H9 (cell line): ENCODE measurements at places on chromosomes 12 and 14. TPM values are rescaled to one million over a fixed set of nuclear protein-coding genes. Genes with fewer than 3 reads are reported as not detected.

PCED1B gene
- total RNA-seq = 3.3 and 3.8 TPM in 2 replicates

COX6A1 gene
- 415 and 425 TPM in 2 replicates for total RNA-seq

- peaks cover 9% of the 10 kb centered on the region; the same call in 1 of the 2 replicates for H3K27me3 ChIP-seq
- DNase-seq = peak; percentile 89
- H3K36me3 ChIP-seq = peaks cover 21% of the 10 kb centered on the region; the same call in 2 of the 3 replicates
- no peak overlapping the region for H3K4me3 ChIP-seq
Observed at GRCh38 chr12:53190108-53190729, 9.5 kb upstream of the CSAD start.

DNA sequence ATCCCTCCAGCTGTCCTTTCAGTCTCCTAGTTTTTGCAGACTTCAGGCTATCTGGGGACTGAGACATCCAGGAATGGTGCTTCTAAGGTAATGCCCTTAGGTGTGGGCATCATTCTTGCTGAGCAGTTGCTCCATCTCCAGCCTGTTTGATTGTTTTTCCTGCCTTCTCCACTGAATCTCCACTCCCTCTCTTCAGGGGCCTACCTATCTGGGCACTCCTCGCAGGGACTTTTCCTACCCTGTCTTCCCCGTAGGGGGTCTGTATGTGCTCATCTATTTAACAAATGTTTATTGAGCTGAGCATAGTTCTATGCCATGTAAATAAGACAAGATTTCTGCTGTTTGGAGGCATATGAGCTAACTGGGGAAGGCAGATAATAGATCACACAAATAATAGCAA is 2.5 kb downstream of the FITM1 start:
- H3K27me3 ChIP-seq = no peaks in the 10 kb centered on the region
- H3K36me3 ChIP-seq = peaks cover 11% of the 10 kb centered on the region
- H3K4me1 ChIP-seq = no peaks in the 10 kb centered on the region
- H3K27ac ChIP-seq = no peak overlapping the region
- no peak for DNase-seq

GRCh38 chr12:86389949-86390348 is 133.8 kb upstream of the MGAT4C start:
- no peaks in the 10 kb centered on the region; the same call in 2 of the 3 replicates for H3K36me3 ChIP-seq
- no peaks in the 10 kb centered on the region for H3K4me1 ChIP-seq
- DNase-seq = no peak
- H3K27me3 ChIP-seq = no peaks in the 10 kb centered on the region
- H3K27ac ChIP-seq = no peak overlapping the region

DNA sequence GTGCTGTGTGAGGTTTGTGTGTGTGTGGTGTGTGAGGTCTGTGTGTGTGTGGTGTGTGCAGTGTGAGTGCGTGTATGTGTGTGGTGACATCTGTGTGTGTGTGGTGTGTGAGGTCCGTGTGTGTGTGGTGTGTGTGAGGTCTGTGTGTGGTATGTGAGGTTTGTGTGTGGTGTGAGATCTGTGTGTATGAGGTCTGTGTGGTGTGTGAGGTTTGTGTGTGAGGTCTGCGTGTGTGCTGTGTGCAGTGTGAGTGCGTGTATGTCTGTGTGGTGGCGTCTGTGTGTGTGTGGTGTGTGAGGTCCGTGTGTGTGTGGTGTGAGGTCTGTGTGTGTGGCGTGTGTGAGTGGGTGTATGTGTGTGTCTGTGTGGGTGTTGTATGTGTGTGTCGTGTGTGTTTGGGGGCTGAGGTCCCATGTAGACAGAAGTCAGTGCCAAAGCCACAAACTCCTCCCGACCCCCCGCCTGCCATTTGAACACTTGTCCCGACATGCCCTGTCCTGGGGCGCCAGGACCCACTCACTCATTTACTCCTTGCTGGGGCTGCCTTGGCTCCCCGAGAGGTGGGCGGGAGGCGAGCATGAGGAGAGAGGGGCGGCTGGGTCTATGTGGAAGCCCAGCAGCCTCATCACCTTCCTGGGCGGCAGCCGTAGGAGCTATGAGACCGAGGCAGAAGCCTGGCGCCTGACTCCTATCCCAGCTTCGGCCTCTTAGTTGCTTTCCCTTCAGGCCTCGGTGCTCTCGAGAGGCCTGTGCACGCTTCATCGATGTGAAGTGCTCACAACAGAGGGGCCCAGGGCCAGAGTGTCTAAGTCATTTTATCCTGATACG is 20.5 kb downstream of the RILPL1 start:
- no peaks in the 10 kb centered on the region for H3K4me1 ChIP-seq
- H3K36me3 ChIP-seq = peaks cover 12% of the 10 kb centered on the region
- peak; percentile 46 for DNase-seq

- no peak for DNase-seq
- H3K27ac ChIP-seq = no peak overlapping the region
Observed at GRCh38 chr12:75439930-75440329, 40.6 kb upstream of the GLIPR1 start.

DNA sequence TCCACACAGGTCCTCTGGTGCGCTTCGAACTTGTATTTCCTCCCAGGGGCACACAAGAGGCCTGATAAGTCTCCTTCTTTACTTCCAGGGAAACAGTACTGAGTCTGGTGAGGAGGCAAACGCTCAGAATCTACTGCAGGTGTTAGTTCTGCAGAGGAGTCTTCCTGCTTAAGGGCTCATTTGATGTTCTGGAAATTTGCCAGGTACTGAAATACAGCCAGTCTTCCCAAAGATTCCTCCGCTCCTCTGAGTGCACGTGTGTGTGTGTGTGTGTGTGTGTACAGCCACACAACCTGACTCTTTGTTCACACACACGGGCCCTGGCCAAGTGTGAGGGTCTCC is 92.0 kb downstream of the FBXL14 start:
- DNase-seq = peak; percentile 21
- no peaks in the 10 kb centered on the region for H3K4me1 ChIP-seq
- H3K27ac ChIP-seq = no peak overlapping the region
- no peaks in the 10 kb centered on the region for H3K27me3 ChIP-seq
- no peak overlapping the region for H3K4me3 ChIP-seq
- peaks cover 6% of the 10 kb centered on the region for H3K36me3 ChIP-seq

FOXA1 gene
- 0.07 and 0.31 TPM in 2 replicates for total RNA-seq

GRCh38 chr14:58563978-58564377 is 73.8 kb upstream of the DACT1 start:
- DNase-seq = no peak
- H3K27ac ChIP-seq = no peak overlapping the region
- no peak overlapping the region for H3K4me3 ChIP-seq
- no peaks in the 10 kb centered on the region for H3K36me3 ChIP-seq
- H3K4me1 ChIP-seq = no peaks in the 10 kb centered on the region; the same call in 1 of the 2 replicates
- H3K27me3 ChIP-seq = no peaks in the 10 kb centered on the region

- H3K4me3 ChIP-seq = no peak overlapping the region
- H3K4me1 ChIP-seq = no peaks in the 10 kb centered on the region
- no peak overlapping the region for H3K27ac ChIP-seq
- no peak for DNase-seq
Observed at GRCh38 chr14:32905013-32905412, 33.7 kb upstream of the NPAS3 start.

DNA sequence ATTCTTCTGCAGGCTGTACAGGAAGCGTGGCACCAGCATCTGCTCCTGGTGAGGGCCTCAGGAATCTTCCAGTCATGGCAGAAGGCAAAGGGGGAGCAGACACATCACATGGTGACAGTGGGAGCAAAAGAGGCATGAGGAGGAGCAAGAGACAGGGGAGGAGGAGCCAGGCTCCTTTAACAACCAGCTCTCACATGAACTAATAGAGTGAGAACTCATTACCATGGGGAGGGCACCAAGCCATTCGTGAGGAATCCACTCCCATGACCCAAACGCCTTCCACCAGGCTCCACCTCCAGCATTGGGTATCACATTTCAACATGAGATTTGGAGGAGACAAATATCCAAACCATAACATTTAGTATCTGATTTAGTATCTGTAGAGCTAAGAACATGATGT is 14.7 kb upstream of the TRIM9 start:
- DNase-seq = no peak
- H3K27ac ChIP-seq = no peak overlapping the region
- no peaks in the 10 kb centered on the region for H3K4me1 ChIP-seq
- no peak overlapping the region for H3K4me3 ChIP-seq

- H3K27me3 ChIP-seq = no peaks in the 10 kb centered on the region; the same call in 1 of the 2 replicates
- H3K4me3 ChIP-seq = peak overlapping the region; percentile 84
- no peaks in the 10 kb centered on the region for H3K4me1 ChIP-seq
- no peaks in the 10 kb centered on the region for H3K36me3 ChIP-seq
- peak; percentile 75 for DNase-seq
Observed at GRCh38 chr14:34059925-34060650, 109.2 kb upstream of the EGLN3 start.

GRCh38 chr12:109652233-109652976 is 61.2 kb upstream of the FAM222A start:
- no peak for DNase-seq
- no peak overlapping the region for H3K27ac ChIP-seq
- no peak overlapping the region for H3K4me3 ChIP-seq
- H3K36me3 ChIP-seq = no peaks in the 10 kb centered on the region

ZFP36L1 gene
- 95.0 and 109 TPM in 2 replicates for total RNA-seq

HCAR3 gene
- total RNA-seq = not detected in 2 replicates
